ENCODE measurements at places on chromosomes 7 and 10.
A peak's percentile ranks its signal among the peaks of the same experiment; 100 is the strongest.

DNA sequence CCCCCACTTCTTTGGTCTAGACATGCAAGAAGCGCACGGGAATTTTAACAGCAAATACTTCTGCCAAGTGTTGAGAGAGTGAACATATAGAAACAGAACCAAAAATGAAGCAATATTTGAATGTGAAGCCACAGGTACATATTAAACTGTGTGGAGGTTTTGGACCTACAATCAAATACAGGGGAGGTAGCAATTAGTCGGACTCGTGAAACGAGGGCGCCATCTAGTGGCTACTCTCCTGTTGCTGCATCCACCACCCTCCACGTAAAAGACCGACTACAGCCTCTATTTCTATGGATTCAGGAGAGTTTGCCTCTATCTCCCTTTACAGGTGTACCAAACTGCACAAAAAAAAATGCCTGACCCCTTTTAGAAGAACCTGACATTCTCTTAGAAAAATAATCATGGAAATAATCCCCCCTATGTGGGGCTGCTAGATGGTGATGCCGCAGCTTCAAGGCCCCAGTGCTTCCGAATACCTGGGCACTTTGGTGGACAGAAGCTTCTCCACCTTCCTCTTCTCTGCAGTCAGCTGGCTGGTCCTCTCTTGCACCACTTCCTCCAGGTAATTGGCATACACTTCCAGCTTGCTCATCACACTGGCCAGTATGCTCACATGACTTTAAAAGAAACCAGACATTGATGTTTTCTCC, 31.7 kb downstream of the TECTB start:
- DNase-seq = peak; percentile 74

DNA sequence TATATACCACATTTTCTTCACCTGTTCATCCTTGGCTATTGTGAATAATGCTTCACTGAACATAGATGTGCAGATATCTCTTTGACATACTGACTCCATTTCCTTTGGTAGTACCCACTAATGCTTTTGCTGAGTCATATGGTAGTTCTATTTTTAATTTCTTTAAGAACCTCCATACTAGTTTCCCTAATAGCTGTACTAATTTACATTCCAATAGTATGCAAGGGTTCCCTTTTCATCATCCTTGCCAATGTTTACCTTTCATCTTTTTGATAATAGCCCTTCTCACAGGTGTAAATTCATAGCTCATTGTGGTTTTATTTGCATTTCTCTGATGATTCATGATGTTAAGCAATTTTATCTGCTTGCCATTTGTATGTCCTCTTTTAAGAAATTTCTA, 159.9 kb downstream of the CALCR start:
- no peak for DNase-seq

DNA sequence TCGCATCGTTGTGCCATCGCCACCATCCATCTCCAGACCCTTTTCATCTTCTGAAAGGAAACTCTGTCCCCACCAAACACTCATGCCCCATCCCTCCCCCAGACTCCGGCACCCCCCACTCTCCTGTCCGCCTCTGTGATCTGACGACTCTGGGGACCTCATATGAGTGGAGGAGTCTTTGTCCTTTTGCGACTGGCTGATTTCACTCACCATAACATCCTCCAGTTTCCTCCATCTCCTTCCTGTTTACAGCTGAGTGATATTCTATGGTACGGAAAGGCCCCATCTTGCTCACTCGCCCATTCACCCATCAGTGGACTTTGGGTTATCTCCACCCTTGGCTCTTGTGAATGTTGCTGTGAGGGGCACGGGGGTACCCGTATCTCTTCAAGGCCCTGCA, 11.8 kb upstream of the INSIG1 start:
- no peak for DNase-seq

DNA sequence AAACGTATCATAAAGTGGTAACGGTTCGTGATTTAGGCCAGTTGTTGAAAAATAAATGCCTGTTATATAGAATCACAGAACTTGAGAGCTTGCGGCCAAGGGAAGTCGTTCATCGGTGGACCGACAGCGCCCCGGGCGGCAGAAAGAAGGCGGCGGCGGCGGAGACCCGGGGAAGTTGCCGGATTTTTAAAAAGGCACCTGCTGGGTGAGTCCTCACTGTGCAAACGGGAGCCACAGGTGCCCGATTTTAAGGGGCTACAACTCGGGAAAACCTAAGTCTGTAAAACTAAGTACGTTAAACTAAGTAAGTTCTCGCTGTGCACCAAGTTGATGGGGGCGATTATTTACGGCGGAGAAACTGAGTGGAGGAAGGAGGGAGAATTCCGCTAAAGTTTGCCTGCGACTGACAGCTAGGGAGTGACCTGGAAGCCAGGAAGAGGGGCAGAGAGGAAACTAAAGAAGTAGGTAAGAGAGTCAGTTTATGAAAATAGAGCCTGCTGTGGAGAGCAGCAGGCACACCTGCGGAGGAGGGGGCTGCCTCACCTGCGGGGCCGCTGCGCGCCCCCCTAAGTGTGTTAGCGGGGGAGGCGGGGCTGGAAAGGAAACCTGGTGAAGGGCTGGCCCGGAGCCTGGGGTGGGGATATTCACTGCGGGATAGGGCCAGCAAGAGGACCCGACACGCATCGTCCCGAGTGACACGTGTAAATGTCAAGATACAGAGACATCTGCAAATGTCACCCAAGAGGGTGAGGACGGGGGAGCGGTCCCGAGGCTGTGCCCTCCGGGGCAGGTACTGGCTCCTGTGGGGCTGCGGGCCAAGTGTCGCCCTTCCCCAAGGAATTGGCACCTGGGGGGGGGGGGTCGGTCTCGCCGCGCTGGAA, 996 bp downstream of the ADAM12 start:
- DNase-seq = no peak

- peak; percentile 58 for DNase-seq
Observed at GRCh38 chr10:101840102-101840684, 3.4 kb downstream of the KCNIP2 start.

DNA sequence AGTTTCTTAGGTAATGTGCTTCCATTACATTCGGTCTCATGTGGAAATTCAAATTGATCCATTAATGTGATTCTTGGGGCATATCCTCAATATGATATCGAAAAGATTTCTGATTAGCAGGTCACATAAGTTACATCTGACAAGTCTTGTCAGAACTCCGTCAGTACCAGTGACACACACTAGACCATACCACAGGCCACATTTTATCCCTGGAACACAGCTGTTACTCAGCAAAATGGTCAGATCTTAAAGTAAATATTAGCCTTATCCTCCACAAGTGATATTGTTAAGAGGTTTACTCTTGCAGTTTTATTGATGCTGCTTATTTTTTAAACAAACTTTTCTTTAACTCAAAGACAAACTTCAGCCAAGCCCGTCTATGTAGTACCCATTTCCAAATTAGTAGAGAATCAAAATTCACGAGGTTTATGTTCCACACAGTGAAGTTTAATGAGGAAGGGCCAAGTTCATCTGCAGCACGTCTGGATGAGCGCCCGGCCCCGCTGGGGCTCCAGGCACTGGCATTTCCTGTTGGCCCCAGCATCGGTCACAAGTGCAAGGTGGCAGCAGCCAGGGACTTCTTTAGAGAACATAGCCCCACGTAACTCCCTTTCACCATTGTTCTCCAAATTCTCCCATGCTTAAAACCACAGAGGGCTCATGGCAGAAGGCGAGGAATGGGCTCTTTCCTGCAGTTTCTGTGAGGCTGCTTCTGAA, 132.2 kb downstream of the VIPR2 start:
- DNase-seq = no peak

DNA sequence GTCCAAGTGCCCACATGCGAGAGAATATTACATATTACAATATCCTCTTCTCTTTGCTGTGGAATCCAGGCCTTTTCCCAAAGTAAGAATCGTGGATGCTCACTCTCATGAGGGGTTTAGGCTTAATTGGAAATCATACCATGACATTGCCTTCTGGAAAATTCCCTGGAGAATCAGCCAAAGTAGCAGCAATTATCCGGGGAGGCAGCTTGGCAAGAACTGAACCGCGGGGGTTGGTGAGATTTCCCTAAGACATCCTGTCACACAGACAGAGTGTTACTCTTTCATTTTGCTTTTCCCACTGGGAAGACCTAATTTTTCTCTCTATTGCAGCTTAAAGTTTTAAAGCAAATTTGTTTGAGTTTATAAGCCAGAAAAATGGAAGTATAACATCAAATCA, 463.6 kb upstream of the DPP6 start:
- DNase-seq = no peak

DNA sequence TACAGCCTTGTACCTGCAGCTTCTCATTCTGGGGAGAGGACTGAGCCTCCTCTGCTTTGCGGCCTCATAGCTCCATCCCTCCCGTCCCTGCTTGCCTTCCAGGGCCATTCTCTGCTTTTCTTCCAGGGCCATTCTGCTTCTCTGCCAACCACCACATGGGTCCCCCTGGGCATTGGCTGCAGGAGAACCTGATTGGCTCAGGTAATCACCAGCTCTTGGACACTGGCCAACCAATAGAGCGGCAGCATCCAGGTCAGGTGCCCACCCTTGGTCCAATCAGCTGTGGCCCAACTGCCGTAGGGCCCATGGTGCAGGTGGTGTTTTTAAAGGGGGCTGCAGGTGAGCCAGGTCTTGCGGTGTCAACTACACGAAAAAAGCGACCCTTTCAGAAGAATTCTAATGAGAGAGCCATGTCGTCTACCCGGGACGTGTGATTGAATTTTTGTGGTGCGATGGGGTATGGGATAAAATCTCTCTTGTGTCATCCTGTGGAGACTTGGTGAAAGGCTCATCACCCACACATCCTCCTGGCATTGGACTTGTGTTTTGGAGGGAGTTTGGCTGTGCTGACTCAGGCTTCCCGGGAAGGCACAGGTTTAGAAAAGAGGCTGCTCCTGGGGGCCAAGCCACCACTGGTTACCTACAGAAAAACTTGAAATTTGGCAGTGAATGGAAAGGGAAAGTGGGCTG, 46.0 kb upstream of the PODXL start:
- no peak for DNase-seq

DNA sequence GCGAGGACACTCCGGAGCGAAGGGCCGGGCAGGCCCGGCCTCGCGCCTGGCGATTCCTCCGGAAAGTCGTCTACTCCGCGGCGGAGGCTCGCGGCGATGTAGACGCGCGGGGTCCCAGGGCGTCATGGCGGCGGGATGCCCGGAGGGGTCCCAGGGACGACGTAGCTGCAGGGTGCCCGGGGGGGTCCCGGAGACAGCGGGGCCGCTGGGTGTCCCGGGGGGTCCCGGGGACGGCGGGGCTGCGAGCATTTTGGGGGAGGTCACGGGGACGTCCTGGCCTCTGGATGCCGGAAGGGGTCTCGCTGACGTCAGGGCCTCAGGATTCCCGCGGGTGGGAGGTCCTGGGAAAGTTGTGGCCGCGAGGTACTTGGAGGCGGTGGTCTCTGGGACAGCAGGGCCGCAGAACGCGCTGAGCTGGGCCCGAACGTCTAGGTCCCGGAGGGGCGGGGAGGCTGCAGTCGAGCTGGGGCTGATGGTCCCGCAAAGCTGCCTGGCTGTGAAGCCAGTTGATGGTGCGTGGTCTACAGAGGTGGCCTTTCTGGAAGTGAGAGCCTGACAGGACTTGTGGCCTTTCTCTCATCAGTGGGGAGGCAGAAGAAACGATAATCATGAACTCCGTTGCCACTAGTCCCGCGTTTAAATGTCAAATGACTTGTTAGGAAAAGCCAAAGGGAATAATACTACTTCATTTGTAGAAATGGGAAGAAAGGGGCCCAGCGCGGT, 637 bp downstream of the HSPA14 start:
- DNase-seq = peak; percentile 51

DNA sequence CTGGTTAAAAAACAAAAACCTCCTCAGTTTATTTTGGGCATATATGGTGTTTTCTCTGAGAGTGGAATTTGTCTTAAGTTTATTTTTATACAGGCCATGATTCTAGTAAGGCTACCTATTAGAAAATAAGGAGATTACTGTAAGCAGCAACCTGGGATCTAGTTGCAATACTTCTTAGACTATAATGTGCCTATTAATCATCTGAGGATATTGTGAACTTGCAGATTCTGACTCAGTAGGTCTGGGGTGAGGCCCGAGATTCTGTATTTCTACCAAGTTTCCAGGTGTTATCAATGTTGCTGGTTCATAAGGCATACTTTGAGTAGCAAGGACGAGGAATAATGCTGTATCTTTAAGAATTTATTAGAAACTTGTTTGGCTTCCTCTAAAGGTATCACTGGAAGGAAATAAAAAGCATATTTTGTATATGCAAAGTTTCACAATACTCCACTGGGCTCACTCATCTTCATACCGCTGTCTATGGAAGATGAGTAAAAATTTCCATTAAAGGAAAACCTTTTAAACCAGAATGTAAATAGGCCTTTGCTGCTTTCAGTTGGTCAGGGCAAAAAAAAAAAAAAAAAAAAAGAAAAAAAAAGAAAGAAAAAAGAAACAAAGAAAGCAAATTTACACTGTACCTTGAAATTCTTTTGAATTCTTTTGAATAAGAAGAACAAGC, 105.8 kb downstream of the BMPER start:
- no peak for DNase-seq

DNA sequence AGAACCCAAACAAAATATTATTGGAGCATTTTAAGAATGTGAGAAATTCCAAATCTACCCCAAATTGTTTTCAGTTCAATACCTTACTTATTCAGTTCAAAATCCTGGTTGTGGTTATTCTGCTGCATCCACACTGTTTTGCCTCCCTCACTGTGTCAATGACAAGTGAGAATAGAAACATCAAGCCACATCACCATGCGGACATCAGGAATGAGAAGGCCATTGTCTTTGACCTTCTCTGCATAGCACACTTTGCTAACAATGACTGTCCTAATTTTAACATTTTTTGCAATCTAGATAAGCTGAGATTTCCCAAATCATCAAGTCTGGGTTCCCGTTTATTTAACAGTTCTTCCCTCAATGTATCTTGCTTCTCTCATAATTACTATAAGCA, 93.7 kb downstream of the ELAPOR2 start:
- no peak for DNase-seq

- DNase-seq = no peak
Observed at GRCh38 chr7:69246758-69247157, 351.5 kb upstream of the AUTS2 start.

DNA sequence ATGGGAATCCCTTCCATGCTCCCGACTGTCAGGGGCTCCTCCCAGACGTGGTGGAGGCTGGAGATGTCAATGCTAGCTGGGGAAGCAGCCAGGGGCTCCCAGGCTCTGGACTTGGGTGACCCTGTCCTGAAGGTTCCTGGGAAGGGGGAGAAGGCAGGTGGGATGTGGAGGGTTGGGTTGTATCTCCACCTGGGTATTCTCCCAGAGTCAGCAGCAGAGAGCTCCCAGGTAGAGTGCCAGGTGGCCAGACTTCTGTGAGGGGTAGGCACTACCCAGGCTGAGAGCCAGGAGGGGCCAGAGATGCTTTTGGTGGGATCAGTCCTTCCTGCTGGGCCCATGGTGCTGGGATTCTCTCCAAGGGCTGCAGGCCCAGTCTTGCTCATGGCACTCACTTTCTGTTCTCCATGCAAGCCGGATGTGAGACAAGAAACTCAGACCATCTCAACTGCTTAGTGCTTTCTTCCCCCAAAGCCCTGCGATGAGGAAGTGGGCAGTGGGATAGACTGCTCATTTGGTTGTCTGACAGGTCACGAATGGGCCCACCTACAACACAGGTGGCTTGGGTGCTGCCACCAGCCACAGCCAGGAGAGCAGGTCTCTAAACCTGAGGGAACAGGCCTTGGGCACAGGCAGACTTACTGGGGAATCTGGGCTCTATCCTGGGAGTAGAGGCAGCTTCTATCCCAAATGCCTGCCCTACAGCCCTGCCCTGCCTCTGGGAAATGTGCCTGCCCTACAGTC, 52.5 kb upstream of the CAMK2B start:
- peak; percentile 45 for DNase-seq

- DNase-seq = no peak
Observed at GRCh38 chr10:83994325-83994724, 145.0 kb upstream of the GHITM start.

All from NAMALWA (cell line).